ENCODE measurements at places on chromosomes 16 and 17.

DNA sequence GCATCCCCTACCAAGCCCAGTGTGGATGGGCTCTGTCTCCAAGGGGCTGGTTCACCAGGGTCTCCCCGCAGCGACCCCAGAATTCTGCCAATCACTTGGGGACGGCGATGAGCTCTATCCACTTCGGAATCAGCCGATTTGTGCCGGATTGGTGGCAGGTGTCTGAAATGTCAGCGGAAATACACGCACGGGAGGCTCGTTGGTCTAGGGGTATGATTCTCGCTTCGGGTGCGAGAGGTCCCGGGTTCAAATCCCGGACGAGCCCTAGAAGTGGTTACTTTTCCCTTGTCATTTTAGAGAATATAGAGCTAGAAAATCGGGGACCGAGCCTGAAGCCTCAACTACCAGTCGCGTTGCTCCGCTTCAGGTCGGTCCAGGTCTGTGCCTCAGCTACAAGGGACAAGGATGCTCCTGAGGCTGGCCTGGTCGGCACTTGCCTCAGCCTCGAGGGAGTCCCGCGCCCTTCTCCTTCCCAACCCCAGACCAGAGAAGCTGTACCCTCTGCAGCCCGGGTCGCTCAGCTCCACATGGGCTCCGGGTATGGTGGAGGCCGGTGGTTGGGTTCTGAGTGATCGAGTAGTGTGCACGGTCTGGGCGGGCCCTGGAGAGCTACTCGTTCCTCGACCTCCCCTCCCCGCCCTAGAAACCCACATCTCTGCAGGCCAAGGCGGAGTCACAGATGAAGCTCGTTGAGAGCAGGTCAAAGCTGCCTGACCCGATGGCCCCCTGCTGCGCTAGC is 16.0 kb upstream of the OR1F1 start:
- no peak for DNase-seq

GRCh38 chr16:67750466-67750865 is 31.4 kb upstream of the GFOD2 start:
- DNase-seq, result no peak

GRCh38 chr17:7393613-7394451 is 493 bp downstream of the PLSCR3 start:
- DNase-seq, result no peak

DNA sequence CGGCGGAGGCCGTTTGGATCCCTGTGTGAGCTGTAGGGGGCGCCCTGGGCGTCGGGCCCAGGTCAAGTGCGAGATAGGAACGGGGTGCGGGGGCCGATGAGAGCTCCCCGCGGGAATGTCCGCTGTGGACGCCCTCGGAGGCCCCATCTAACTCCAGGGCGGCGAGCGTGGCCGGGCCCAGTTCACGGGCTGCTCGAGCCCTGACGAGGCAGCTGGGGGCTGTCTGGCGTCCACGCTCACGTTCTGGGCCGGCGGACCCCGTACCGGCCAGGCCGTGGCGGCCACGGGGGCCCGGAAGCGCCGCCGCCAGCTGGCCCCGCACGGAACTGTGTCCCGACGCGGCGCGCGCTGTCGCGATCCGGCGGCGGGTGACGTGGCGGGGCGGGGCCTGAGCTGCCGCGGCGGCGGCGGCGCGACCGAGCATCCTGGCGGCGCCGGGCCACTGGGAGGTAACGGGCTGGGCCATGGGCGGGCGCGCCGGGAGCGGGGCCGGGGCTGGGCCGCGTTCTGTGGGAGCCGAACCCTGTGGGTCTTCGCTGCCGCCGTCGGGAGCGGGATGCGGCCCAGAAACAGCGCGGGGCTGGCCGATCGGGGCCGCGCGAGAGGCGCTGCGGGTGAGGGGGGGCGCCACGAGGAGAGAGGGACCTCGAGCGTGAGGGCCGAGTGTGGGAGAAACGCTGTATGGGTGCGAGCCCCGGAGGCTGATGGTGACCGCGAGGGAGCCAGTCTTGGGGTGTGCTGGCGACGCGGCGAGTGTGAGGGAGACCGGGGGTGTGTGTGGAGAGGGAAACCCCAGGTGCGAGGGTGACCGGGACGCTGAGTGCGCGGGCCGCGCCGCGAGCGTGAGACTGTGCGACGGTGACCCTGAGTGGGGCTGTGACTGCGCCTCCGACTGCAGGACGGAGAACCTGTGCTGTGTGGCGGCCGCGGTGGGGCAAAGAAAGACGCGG is at the start of gene SLC7A6:
Gene SLC7A6 (plus strand): TSS at position 399 of the 950 bp plus-strand sequence. CDS start 10,201 bp downstream, outside the sequence.
- peak; percentile 75 for DNase-seq

DNA sequence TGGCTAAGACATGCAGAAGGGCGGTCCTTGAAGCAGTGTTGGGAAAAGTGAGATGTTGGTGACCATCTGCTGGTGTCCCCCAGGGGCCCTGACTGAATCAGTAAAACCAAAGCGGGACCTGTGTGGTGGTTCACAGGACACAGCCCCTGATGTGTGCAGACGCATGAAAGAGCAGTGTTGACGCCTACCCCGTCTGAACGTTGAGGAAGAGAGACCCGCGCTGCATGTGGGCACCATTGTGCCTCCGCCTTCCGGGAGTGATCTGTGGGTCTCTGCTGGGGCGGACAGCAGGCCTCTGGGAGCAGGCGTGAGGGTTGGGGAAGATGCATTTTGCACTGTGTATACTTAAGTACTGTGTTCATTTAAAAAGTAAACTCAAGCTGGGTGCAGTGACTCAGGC is 31.6 kb downstream of the MGRN1 start:
- DNase-seq, result no peak

Data from right lobe of liver (tissue), 6 donors.